Fibroblast of skin of scalp (primary cell): ENCODE measurements at places on chromosomes 5 and 9.

DNA sequence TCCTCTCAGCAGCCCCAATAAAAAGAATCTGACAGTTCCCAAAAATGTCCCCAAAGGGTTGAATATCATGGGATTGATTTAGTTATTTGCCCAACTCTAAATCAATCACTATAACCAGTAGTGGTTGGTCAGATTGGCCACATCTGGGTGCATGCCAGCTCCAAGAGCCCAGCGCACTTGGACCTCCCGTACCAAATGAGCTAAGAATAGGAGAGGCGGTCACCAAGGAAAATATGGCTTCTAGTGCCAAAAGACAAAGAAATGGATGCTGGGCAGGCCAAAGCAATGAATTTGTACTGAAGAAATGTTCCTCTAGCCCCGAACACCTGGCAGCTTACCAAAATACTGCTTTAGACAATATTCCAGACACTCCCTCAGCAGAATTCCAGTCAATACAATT, 80.3 kb downstream of the RCL1 start:
- DNase-seq = no peak

- peak; percentile 94 for DNase-seq
Observed at GRCh38 chr9:124259158-124259808, 1.5 kb downstream of the NEK6 start.

DNA sequence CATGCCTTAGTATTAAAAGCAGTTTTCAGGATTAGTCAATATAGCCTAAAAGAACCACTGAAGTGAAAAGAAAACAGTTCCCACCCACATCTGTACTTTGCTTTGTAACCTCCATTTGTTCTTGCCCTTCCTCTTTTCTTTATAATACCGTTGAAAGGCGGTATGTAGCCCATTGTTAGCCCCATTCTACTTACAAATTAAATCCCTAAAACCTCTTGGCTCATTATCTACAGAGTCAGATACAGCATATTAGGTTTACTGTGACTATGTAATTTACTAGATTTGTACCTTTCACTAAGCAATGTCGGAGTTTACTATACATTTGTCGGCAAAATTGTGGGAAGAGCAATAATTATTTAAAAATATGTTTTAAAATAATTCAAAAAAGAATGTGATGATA, 17.3 kb downstream of the ALDH1A1 start:
- no peak for DNase-seq

GRCh38 chr5:135993880-135994636, 34.7 kb upstream of the TGFBI start:
- DNase-seq = peak; percentile 97

DNA sequence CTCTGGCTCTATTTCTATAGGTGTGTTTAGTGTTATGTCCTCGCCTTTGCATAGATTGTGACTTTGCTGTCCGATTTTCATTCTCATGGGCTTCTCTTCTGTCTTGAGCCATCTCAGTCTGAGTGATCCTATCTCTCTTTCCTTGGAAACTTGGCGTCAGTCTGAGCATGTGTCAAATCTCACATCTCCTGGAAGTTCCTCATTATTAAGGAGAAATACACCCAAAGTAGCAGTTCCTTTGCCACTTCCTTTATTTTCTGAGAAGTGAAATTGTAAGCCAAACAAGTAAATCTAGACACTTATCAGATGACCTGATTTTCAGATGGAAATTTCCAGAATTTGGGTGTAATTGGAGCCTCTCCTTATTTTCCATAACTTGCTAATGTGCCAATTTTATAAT, 126.9 kb upstream of the ANKH start:
- no peak for DNase-seq

GRCh38 chr9:131986576-131986975, 93.1 kb downstream of the MED27 start:
- no peak for DNase-seq

DNA sequence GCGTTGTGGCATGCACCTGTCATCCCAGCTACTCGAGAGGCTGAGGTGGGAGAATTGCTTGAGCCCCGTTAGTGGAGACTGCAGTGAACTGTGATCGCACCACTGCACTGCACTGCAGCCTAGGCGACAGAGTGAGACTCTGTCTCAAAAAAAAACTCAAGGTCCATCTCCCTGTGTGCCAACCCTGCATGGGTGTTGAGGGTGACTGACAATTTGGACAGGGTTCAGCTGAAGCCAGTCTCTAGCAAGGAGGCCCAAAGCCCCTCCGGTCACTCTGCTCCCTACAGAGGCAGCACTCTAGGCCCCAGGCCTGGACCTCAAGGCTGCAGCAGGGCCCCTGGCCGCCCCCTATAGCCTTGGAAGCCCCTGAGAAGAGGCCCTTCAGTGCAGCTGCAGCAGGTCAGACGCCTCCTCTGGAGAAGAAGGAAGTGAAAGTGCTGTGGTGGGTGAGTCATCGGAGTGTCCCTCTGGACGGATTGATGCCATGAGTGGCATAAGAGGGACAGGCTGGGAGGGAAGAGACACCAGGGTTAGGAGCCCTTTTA, 39.2 kb upstream of the NEK6 start:
- DNase-seq = peak; percentile 46

GRCh38 chr9:94900222-94901018, 173.9 kb downstream of the AOPEP start:
- peak; percentile 97 for DNase-seq
